ENCODE measurements at places on chromosomes 16 and 17.

DNA sequence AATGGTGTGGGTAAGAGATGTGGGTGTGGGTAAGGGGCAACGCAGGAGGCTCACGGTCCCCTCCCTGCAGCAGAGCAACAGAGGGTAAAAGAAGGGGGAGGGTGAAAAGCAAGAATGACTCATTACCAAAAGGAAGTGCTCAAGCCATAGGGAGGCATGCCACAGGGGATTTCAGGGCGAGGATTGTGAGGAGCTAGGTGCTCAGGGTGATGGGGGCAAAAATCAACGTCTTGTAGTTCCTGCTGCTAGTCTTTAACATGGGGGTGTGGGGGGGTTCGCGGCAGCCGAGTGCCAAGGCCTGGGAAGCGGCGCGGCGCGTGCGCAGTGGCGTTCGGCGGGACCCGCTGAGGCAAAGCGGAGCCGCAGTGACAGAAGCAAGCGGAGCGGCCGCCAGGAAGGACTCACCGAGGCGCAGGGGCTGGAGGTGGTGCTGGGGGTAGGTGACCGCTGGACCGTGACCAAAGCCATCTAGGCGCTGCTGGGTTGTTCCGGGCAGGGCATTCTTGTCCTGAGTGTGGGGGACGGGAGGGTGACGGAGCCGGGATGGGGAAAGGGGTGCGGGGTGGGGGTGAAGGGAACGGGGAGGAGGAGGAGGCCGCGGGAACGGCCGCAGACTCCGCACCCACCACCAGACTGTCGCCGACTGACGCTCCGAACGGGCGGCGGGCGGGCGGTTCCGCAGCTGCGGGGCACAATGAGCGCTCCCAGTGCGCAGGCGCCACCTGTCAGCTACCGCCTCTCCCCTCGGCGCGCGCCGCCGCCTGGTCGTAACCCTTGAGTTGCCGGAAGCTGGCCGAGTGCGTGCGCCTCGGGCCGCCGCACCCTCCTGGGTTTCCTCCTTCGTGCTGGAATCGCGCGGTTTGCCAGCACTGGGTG lies at the start of gene SSH2:
Gene SSH2 (minus strand): TSS at position 696 of the 876 bp plus-strand sequence. CDS start 228 bp downstream, at position 468.
- peak; percentile 70 for DNase-seq

DNA sequence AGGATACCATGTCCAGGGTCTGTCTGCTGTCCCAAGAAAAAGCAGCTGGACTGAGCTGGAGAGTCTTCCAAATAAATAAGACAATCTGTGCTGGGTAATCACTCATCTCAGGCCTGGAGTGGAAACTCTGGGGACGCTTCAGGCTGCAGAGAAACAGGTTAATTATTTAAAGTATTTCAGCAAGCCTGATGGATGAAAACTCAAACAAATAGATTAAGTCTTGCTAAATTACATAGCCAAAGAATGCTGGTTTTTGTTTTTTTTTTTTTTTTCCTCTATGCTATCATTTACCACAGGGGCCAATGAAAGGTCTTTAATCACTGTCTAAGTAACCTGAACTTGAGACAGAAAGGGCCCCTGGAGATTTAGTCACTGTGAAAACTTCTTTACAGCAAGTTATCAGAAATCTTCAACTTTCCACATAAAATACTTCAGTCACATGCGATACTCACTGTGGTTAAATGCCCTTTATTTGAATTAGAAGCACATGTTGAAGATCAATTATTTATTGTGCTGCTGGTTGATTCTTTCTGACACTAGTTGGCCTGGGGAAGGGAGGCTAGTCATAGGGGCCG lies 31.0 kb upstream of the KCNJ2 start:
- DNase-seq = no peak

DNA sequence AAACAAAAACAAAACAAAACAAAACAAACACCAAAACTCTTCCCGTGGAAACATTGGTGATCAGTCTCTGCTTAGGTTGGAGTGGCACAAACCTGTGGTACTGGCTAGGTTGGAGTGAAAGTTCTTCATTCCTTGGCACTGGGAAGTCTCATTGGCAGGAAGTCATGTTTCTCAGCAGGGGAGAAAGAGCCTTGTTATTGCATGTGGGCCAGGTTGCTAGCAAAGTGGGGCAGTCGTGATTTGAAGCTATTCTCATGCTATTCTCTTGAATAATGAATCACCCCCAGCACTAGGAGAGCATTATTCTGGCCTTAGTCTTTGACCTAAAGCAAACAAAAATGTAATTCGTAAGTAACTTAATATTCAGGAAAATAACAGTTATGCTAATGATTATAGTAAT lies 24.3 kb upstream of the B4GALNT2 start:
- DNase-seq = no peak

DNA sequence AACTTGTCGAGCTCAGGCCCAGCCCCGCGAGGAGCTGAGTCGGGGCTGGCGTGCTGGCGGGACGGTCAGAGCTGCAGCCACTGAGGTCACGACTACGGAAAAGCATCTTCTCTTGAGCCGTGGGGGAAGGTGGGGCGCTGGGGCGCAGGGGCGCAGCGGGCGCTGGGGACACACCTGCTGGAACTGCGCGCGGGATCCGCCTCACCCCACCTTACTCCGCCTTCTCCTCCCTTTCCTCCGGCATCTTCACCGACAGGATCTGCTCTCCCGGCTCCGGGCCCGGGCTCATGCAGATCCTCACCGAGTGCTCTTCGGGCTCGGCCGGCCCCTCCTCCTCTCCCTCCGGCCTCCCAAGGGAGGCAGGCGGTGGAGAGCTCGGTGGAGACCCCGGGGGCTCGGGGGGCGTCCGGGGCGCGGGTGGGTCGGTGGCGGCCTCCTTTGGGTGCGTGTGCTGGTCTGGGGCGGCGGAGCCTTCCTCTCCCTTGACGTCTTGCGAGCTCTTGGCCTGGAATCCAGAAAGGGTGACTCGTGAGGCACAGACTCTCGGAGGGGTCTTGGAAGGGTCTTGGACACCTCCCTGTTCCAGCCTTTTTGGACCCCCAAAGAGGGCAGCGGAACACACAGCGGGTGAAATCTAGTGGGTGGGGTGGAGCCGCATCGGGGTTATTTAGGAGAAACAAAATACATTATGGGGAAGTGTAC lies 81.8 kb upstream of the KIFC3 start:
- DNase-seq = no peak

- no peak for DNase-seq
Observed at GRCh38 chr17:46910179-46910927, 12.6 kb upstream of the GOSR2 start.
